ENCODE measurements at places on chromosomes 1 and 21.

GRCh38 chr1:181097242-181097641 lies 8.7 kb downstream of the IER5 start:
- no peak for DNase-seq

DNA sequence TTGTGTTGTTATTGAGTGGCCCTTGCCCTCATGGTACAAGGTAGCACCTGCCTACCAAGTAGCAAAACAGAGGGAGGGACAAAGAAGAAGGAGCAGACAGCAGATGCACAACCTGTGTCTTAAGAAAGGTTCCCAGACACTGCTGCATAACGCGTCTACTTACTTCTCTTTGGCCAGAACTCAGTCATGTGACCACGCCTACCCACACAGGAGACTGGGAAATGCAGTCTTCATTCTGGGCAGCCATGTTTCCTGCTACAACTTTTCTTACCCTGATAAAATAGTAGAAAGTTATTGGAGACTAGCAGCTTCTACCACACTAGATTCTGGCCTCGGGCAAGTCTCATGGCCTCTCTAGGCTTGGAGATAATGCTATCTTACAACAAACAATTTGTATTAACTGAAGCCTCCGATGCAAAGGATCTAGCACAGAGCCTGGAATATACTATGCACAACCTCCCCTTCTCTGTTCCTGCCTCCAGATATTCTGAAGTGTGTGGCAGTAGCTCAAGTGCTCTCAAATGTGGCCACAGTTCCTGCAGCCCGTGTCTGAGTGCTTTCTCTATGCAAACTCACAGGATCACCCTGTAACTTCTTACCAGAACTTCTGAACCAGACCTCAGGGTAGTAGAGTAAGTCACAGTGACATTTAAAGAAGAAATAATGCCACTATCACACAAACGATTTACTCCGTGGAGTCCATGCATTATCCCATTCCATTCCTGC lies 34.1 kb upstream of the BTG2 start:
- peak; percentile 82 for DNase-seq

- DNase-seq, result peak; percentile 98
Measured at GRCh38 chr1:223834660-223835263, 11.0 kb downstream of the TP53BP2 start.

GRCh38 chr1:154791292-154792166 lies 78.6 kb downstream of the KCNN3 start:
- DNase-seq, result peak; percentile 46

DNA sequence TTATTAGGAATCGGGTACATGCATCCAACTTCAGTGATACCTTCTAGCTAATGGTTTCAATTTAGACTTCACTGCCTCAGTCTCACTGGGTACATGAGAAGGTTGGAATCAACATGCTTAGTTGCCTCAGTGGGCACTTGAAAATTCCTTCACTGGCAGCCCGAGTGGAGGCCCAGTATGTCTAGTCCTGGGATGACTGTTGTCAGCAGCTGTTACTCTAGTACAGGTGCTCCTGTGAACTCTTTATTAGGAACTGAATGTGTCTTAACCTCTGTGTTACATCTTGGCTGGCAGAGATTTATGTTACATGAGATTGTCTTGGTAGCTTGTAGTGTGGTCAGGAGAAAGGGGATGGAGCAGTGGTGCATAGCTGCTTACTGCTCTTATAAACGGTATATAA lies 13.4 kb downstream of the PLA2G2E start:
- DNase-seq, result no peak

DNA sequence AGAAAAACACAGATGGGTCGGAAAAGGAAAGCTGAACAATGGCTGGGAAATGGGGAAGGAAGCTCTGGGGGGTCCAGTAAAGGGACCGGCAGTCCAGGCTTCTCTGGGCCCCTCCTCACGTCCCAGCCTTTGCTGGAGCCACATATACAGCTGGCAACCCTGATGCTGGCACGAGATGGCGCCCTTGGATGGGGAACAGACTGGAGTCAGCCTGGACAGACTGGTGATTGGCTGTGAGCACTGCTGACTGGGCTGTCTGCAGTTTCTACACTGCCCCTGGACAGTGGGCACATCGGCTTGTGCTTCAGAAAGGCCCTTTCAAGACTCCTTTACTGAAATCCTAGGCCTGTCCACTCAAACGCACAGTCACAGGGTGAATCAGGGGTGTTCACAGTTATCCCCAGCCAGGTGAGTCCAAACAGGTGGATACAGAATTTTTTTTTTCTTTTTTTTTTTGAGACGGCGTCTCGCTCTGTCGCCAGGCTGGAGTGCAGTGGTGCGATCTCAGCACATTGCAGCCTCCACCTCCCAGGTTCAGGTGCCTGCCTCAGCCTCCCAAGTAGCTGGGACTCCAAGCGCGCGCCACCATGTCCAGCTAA lies 31.1 kb upstream of the ZBTB40 start:
- DNase-seq, result peak; percentile 84

DNA sequence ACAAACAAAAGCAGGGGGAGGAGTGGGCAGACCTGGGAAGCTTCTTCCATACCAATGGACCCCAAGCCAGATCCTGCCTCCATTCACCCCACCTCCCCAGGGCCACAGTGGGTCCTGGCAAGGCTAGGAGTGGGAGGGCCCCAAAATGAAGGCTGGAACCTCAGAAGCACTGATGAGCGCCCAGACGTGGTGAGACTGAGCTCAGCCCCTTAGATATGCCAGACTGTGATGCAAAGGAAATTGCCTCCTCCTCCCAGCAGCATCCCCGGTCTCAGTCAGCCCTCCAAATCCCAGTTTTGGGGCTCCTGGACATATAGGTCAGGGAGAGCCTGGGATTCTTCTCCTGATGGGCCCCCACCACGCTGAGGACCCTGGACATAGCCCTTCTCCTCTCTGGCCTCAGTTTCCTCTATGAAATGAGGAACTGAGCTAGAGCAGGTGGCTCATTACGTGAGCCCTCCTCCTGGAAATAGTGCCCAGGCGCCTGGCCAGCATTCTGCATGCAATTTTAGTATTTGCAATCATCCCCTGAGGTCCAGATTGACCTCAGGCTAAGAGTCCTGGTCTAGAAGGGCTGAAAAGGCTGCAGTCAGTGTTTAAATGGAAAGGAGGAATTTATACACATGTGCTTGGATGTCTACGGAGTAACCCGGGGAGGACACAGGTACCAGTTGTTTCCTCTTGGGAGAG lies 33.5 kb downstream of the RHBG start:
- DNase-seq, result no peak

DNA sequence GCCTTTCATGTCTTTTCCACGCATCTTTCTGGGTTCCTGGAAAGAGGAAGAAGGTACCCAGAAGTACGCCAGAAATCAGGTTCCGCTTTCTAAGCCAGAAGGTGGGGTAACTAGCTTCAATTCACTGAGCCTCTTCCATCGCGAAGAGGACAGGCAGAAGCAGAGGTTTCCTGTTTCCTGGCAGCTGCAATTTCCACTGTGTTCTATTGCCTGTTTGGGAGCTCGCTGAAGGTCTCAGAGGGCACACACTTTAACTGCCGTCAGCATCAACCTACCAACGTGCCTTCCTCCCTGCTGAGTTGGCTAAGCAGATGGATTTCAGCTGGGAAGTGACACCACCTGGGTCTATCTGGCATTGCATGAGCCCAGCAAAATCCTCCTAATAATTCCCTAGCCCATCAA lies 10.0 kb downstream of the NCF2 start:
- DNase-seq, result peak; percentile 38

- DNase-seq, result no peak
Measured at GRCh38 chr1:205725514-205725913, 24.5 kb downstream of the NUCKS1 start.

- no peak for DNase-seq
Measured at GRCh38 chr1:237416924-237417655, 375.1 kb downstream of the RYR2 start.

GRCh38 chr1:36384542-36385409 lies 948 bp downstream of the STK40 start:
- peak; percentile 16 for DNase-seq

GRCh38 chr1:51671527-51672325 lies 54.8 kb downstream of the OSBPL9 start:
- peak; percentile 85 for DNase-seq

DNA sequence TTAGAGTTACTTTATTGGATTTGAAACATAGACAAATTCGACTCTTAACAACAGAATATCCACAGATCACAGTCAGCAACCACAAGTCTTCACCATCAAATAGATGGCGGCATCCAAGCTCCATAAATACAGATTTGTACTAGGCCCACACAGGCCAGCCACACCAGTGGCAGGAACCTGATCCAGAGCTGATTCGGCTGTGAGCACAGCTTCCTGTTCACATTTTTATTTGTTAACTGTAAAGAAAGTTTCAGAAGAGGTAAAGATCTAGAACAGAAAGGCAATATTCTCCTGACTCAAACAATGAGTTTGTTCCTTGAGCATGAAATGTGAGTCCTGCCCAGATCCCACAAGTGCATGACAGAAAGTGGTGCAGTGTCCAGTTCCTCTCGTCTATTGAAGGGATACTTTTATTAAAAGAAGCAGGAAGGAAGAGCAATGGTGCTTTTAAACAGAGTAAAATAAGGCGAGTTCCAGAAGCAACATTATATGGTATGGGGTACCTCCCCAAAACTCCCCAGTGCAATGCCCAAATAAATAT lies 205.8 kb downstream of the SLC45A1 start:
- DNase-seq, result no peak

- DNase-seq, result no peak
Measured at GRCh38 chr1:204760350-204760749, 74.8 kb upstream of the LRRN2 start.

DNA sequence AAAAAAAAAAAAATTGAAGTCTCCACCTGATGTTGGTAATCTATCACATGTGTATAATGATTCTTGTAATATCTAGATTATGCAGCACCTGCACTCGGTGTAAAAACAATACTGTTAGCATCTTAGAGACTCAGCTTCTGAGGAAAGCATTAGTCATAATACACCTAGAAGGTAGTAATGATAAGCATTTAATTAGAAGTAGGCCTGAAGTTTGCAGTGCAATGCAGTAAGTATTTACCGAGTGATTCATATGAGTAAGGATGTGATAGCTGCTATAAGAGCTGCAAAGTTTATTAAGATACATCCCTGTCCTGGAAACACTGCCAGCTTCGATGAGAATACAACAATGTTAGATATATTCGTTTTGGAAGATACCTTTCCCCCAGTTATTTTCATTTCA lies 196.4 kb downstream of the GREM2 start:
- DNase-seq, result no peak

GRCh38 chr1:2786329-2787162 lies 14.9 kb downstream of the TTC34 start:
- DNase-seq, result no peak

GRCh38 chr1:65309304-65310077 lies at the start of gene DNAJC6:
Gene DNAJC6 (plus strand): TSS chr1:65309543. CDS start chr1:65309746, 203 bp downstream.
- DNase-seq, result peak; percentile 70

DNA sequence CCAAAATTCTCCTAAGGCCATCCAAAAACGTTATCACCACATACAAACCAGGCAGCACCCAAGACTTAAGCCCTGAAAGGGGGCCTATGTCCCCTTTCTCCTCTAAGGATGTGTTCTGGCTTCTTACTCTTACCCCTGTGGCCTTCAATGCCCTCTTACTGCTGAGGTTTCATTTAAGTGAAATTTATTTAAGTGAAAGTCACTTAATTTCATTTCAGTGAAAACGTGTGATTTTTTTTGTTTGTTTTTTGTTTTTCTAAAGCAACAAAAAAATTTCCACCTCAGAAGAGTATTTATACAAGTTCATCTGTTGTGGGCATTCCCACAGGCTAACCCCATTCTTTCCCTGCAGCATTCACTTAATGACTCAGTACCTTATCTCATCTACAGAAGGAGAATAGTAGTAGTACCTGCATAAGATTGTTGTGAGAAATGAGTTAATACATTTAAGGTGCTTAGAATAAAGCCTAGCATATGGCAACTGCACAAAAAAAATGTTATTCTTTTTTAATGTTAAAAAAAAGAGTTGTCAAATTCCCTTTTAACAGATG lies 220.6 kb downstream of the CHRM3 start:
- DNase-seq, result no peak

- no peak for DNase-seq
Measured at GRCh38 chr21:36202726-36203602, 46.3 kb downstream of the DOP1B start.

GRCh38 chr1:85047472-85048295 lies 616 bp downstream of the MCOLN3 start:
- DNase-seq, result peak; percentile 3

- peak; percentile 48 for DNase-seq
Measured at GRCh38 chr1:77846966-77847365, 41.5 kb upstream of the NEXN start.

DNA sequence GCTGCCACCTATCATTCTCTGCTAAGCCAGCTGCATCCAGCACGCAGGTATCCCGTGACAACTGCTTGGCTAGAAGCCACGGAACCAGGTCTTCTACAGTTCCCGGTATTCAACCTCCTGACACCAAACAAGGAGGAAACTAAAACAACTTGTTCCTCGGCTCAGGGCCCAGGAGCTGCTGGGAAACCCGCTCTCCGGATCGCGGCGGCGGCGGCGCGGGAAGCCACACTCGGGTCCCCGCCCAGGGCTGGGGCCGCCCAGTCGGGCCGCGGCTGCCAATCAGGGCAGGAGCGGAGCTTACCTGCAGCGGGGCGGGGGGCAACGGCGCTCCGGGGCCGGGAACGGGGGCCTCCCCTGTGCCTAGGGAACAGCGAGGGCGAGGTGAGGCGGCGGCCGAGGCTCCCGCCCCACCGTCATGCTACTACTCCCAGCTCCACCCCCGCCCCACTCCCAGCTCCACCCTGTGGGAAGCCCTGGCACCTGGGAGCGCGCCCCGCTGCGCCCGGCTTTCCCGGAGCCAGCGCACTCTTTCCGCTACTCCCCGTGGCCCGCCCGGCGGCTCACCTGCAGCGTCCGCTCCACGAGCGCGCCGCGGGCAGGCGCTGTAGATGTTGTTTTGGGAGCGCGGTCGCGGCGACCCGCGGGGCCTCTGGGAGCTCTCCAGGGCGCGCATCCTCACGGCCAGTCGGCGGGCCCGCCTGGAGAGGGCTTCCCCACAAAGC lies 12.1 kb downstream of the IL24 start:
- DNase-seq, result peak; percentile 58

- DNase-seq, result no peak
Measured at GRCh38 chr1:172203902-172204301, 216.6 kb upstream of the C1orf105 start.

DNA sequence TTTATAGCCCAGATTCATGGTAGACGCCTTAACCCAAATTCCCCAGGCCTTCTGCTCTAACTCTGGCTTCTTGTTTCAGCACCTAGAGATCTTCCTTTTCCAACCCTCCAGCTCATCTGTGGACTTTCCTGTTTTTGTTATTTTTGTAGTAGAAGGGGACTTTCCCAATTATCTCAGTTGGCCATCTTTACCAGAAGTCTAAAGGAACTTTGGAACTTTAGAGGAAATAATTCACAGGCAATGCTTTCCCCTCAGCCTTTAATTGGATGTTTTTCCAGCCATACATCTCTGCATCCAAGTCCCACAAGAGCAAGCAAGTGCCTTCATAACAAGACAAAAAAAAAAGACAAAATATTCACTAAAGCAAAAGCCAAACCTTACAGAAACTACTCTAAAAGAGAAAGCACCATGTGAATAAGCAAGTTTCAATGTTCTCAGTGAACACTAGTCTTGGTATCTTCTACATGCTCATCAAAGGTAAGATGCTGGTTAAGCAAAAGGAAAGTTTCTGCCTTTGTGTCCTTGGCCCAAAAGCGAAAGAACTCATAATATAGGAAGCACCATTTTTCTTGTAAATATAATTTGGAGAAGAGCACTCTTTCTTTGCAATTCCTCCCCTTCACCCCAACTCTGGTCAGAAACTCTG lies 377.3 kb downstream of the SETD4 start:
- DNase-seq, result peak; percentile 28

- DNase-seq, result no peak
Measured at GRCh38 chr21:27365394-27365793, 398.5 kb upstream of the ADAMTS5 start.

Measured in fibroblast of pulmonary artery (primary cell).